H9 (cell line): ENCODE measurements at places on chromosomes 11 and 22. TPM values are rescaled to one million over a fixed set of nuclear protein-coding genes. Genes with fewer than 3 reads are reported as not detected.

DNA sequence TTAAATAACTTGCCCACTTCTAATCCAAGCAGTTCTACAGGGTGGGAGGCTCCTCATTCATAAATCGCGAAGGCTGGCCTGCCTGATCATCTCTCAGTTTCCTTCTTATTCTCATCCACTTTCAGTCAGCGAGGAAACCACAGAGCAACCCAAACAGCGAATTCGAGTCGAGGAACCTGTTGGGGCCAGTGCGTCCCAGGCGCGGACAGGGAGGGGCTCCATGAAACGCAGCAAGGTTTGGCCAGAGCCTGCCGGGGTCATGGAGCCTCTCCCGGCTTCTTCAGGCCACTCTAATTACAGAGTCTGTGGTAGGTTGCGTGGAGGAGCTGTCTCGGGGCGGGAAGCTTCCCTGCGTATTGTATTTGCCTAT, 741 bp upstream of the NAV2 start:
- DNase-seq = peak; percentile 56
- H3K36me3 ChIP-seq = no peaks in the 10 kb centered on the region
- H3K4me1 ChIP-seq = no peaks in the 10 kb centered on the region
- peak overlapping the region; percentile 52 for H3K27ac ChIP-seq

DNA sequence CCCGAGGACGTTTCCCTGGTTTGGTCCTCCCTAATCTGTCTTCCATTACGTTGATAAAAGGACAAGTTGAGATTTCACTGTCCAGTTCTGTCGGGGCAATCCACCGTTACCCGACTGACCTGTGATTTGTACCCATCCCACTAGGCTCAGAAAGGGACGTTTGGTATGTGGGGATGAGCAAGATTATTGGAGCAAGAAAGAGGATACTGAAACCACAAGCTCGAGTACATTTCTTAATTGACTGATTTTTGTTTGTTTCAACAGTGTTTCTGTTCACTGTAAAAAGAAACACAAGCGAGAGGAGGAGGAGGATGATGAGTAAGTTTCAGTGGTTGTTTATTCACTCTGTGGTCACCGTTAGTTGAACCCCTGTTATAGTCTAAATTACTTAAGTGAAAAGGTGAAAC, 969 bp downstream of the CCDC117 start:
- H3K27ac ChIP-seq = no peak overlapping the region
- H3K27me3 ChIP-seq = no peaks in the 10 kb centered on the region
- H3K4me3 ChIP-seq = peak overlapping the region; percentile 80
- H3K4me1 ChIP-seq = no peaks in the 10 kb centered on the region
- H3K36me3 ChIP-seq = peaks cover 41% of the 10 kb centered on the region

The ZBTB16 gene
- total RNA-seq = not detected in 2 replicates

DNA sequence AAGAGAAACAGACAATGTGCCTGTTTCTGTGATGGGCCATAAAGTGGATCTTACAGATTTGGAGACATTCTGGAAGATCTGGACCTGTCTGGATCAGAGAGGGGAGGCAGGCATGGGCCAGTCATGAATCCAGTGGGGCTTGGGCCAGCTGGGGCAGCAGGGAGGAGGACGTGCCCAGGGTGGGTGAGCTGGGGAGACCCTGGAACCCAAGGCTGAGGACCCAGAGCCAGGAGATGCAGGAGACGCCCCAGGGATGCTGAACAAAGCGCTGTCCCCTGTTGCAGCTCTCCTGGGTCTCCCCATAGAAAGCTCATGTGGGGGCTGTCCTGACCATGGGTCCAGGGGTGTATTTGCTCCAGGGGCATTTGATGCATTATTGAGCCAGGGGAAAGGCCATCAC, 1.5 kb upstream of the APOBEC3A start:
- H3K27me3 ChIP-seq = no peaks in the 10 kb centered on the region
- H3K27ac ChIP-seq = no peak overlapping the region
- no peak overlapping the region for H3K4me3 ChIP-seq
- no peaks in the 10 kb centered on the region for H3K4me1 ChIP-seq
- H3K36me3 ChIP-seq = no peaks in the 10 kb centered on the region
- no peak for DNase-seq

- no peak overlapping the region for H3K4me3 ChIP-seq
- H3K36me3 ChIP-seq = no peaks in the 10 kb centered on the region
- H3K27ac ChIP-seq = no peak overlapping the region
- DNase-seq = no peak
Observed at GRCh38 chr11:35084817-35085440, 54.0 kb upstream of the CD44 start.

DNA sequence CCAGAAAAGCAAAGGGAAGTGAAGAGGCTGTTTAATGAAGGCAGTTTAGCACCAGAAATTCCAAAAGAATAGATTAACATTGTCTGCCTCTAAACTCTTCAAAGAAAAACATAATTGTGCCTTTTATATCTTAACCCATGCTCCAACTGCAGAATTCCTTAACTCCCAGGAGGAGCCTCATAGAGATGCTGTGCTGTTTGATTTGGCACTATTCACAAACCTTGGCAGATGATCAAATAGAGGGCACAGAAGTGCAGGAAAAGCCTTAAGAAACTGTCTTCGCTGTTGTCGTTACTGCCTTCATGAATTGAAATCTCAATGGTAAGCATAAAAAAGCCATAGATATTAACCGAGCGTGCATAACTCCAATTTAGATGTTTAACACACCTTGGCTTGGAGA, 124.1 kb upstream of the MPPED2 start:
- H3K27me3 ChIP-seq = no peaks in the 10 kb centered on the region
- H3K4me1 ChIP-seq = no peaks in the 10 kb centered on the region
- DNase-seq = no peak
- H3K4me3 ChIP-seq = no peak overlapping the region
- H3K27ac ChIP-seq = no peak overlapping the region

GRCh38 chr22:44814266-44815098, 62.1 kb downstream of the ARHGAP8 start:
- H3K27me3 ChIP-seq = no peaks in the 10 kb centered on the region
- peaks cover 38% of the 10 kb centered on the region for H3K36me3 ChIP-seq
- no peak overlapping the region for H3K27ac ChIP-seq

DNA sequence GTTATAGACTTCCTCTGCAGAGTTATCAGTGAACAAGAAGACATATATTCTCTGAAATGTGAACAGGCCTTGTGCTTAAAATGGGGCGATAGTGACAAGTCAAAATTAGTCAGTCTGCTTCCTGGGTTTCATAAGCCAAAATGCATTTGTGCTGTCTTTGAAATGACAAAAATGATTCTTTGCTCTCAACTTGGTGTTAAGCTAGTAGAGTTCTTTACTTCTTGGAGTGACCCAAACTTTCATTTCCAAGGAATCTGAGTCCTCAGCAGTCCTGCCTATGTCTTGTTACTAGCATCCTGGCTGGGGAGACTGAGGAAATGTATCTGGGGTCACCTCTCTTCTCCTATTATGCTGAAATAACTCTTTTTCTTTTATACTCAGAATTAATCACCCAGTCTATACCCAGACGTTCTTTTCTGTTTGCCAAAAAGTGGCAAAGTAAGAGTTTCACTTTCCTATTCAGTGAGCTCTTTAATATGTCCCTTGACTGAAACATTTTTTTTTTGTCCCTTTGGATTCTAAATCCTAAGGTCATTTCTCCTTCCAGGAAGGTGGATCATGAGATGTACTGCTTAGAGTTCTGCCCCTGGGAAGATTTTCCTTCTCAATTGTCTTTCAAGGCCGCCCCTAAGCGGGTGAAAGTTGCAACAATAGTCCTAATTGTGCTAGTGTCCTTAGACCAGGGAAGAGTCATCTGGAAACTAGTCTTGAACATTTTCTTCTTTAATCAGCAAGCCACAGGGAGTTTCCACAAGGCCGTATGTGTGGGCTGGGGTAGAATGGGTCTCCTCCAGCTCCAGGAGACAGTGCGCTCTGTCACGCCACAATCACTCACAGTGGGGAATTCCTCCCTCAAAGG, 53.0 kb upstream of the RDX start:
- H3K4me1 ChIP-seq = no peaks in the 10 kb centered on the region
- no peak overlapping the region for H3K27ac ChIP-seq
- H3K4me3 ChIP-seq = no peak overlapping the region
- H3K27me3 ChIP-seq = no peaks in the 10 kb centered on the region
- no peak for DNase-seq

GRCh38 chr11:131122448-131122847, 206.2 kb upstream of the SNX19 start:
- no peaks in the 10 kb centered on the region for H3K36me3 ChIP-seq
- H3K4me3 ChIP-seq = no peak overlapping the region
- H3K27ac ChIP-seq = no peak overlapping the region
- H3K4me1 ChIP-seq = 0 out of 2 replicates have a peak, but pooled peaks cover 4% of the 10 kb centered on the region
- no peak for DNase-seq

- H3K4me3 ChIP-seq = no peak overlapping the region
- no peak for DNase-seq
- H3K4me1 ChIP-seq = no peaks in the 10 kb centered on the region
- no peak overlapping the region for H3K27ac ChIP-seq
- no peaks in the 10 kb centered on the region for H3K27me3 ChIP-seq
Observed at GRCh38 chr22:29735416-29735815, 15.6 kb downstream of the CABP7 start.

DNA sequence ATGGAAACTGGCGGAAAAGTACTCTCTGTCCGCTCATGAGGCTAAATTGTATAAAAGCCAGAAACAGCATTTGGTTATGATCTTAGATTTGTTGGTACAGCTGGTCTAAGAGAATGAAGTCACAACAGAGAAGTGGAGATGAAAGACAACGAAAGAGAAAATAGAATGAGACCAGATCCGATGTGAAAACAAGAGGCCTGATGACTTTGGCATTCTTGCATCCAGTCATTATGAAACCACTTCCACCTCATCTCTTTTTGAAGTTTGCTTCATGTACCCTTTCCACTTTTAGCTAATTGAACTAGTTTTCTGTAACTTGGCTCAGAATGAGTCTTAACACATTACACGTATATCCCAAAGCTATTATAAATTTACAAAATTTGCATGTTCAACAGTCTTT, 1431.7 kb downstream of the LRRC4C start:
- no peak for DNase-seq
- 0 out of 2 replicates have a peak, but pooled peaks cover 3% of the 10 kb centered on the region for H3K36me3 ChIP-seq
- H3K27ac ChIP-seq = no peak overlapping the region
- H3K4me1 ChIP-seq = peaks cover 6% of the 10 kb centered on the region; the same call in 1 of the 2 replicates
- no peak overlapping the region for H3K4me3 ChIP-seq

The RIMBP3B gene
- total RNA-seq = 0.39 and 0.77 TPM in 2 replicates

DNA sequence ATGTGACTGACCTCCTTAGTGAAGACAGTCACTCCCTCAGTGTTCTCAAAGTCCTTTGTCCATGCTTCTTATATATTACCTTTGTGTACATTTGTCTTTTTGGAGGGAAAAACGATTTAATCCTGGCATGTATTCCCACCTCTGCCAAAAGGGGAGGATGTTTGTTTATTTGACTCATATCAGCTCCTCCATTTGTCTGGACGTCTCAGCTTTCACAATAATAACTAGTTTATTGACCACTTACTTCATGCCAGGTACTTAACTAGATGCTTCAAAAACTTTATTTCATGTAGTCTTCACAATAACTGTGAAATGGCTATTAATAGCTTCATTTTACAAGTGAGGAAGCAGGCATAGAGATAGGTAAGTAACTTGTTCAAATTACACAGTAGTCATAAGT, 5.3 kb downstream of the TBCEL start:
- H3K4me1 ChIP-seq = 0 out of 2 replicates have a peak, but pooled peaks cover 3% of the 10 kb centered on the region
- no peak for DNase-seq
- no peak overlapping the region for H3K27ac ChIP-seq
- no peaks in the 10 kb centered on the region for H3K27me3 ChIP-seq

GRCh38 chr11:8694137-8694536, 11.5 kb downstream of the RPL27A start:
- no peak overlapping the region for H3K4me3 ChIP-seq
- peaks cover 50% of the 10 kb centered on the region for H3K36me3 ChIP-seq

The OR5D16 gene
- not detected in 2 replicates for total RNA-seq

DNA sequence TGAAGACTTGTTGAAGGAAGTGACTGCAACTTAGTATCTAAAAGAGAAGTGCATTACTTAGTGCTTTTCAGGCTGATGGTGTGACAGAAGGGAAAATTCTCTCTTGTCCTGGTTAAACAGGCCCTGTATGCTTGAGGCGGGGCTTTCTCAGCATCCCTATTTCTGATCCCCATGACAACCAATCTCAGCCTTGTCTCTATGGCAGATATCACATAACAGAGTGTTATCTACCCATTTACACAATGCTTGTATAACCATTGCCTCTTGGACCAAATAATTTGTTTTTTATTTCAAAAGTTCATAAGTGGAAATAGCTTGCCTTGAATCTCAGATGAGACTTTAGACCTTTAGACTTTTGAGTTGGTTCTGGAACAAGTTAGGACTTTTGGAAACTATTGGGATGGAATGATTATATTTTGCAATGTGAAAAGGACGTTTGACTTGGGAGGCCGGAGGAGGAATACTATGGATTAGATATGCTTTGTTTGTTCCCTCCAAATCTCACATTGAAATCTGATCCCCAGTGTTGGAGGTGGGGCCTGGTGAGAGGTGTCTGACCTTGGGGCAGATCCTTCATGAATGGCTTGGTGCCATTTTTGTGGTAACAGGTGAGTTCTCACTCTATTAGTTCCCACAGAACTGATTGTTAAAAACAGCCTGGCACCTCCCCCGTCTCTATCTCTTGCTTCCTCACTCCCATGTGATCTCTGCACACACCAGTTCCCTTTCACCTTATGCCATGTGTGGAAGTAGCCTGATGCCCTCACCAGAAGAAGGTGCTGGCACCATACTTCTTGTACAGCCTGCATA, 3.1 kb upstream of the GLYAT start:
- peaks cover 5% of the 10 kb centered on the region; the same call in 2 of the 3 replicates for H3K36me3 ChIP-seq
- H3K27ac ChIP-seq = no peak overlapping the region
- H3K27me3 ChIP-seq = no peaks in the 10 kb centered on the region
- H3K4me3 ChIP-seq = no peak overlapping the region

DNA sequence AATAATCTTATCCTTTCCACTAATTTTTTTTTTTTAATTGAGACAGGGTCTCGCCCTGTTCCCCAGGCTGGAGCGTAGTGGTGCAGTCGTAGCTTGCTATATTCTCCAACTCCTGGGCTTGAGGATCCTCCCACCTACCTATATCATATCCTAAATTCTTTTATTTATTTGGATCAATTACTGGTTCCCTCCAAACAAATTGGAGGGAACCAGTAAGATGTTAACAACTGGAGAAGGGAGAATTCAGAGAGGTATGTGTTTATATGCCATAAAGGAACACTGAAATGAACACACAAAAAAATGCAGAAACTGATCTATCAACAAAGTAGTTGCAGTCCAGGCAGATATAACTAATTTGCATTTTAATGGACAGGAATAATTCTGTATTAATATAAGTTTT, 63.6 kb downstream of the ATXN10 start:
- no peaks in the 10 kb centered on the region for H3K27me3 ChIP-seq
- H3K4me1 ChIP-seq = no peaks in the 10 kb centered on the region
- no peak overlapping the region for H3K4me3 ChIP-seq
- no peak for DNase-seq
- peaks cover 16% of the 10 kb centered on the region; the same call in 2 of the 3 replicates for H3K36me3 ChIP-seq
- H3K27ac ChIP-seq = no peak overlapping the region

GRCh38 chr11:5691964-5692361, 2.4 kb downstream of the TRIM22 start:
- peaks cover 35% of the 10 kb centered on the region for H3K36me3 ChIP-seq
- no peak for DNase-seq
- H3K27me3 ChIP-seq = no peaks in the 10 kb centered on the region
- H3K4me1 ChIP-seq = no peaks in the 10 kb centered on the region; the same call in 1 of the 2 replicates
- no peak overlapping the region for H3K27ac ChIP-seq
